ENCODE measurements at places on chromosomes 2 and 18. TPM values are rescaled to one million over a fixed set of nuclear protein-coding genes. Genes with fewer than 3 reads are reported as not detected.

DNA sequence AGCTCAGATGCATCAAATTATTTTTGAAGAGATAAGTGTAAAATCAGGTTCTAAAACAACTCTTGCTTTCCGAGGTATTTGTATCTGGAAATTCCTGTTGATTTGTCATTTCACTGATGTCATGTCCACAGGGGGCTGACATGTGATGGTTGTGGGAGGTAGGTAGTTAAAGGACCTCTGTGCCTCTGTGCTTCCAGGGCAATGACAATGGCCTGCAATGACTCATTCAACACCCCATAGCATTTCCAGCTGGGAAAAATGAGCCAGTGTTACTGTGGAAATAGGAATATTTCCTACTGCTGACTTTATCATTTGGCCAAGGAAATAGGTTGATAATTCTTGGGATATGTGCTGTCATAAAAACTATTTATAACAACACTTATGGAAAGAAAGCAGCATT, 86.2 kb upstream of the CCDC195 start:
- no peak for DNase-seq

Gene AQP4
- polyA plus RNA-seq = not detected

Gene TRIM43B
- not detected for polyA plus RNA-seq

- no peak for DNase-seq
Observed at GRCh38 chr2:28461056-28461455, 34.8 kb upstream of the PLB1 start.

Gene NOSTRIN
- polyA plus RNA-seq = not detected
